ENCODE measurements at places on chromosomes 1 and 21.

GRCh38 chr21:35478161-35479064, 429.3 kb upstream of the RUNX1 start:
- no peak overlapping the region for H3K4me3 ChIP-seq
- H3K4me1 ChIP-seq = peaks cover 2% of the 10 kb centered on the region
- H3K27ac ChIP-seq = no peak overlapping the region
- H3K36me3 ChIP-seq = no peaks in the 10 kb centered on the region

DNA sequence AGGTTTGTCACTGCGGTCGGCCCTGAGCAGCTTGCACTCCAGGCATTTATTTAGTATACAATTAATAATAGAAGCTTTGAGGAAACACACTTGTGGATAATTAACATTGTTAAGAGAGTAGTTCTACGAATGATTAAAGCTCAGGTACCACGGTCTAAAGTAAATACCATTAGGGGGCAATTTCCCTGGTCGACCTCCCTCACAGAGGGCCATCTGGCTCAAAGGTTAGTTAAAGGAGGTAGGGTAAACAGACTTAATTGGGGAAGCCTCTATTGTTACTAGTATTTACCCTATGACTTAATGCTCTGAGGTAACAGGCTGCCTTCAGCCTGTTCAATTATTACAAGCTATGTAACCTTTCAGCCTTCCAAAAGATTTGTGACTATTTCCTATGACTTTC, 122.3 kb upstream of the SLC44A3 start:
- DNase-seq = no peak
- H3K27ac ChIP-seq = peak overlapping the region; percentile 60
- no peaks in the 10 kb centered on the region for H3K27me3 ChIP-seq
- no peak overlapping the region for H3K4me3 ChIP-seq

- no peak overlapping the region for H3K4me3 ChIP-seq
- peaks cover 21% of the 10 kb centered on the region for H3K36me3 ChIP-seq
- no peak for DNase-seq
- H3K27ac ChIP-seq = no peak overlapping the region
These were observed 5.8 kb downstream of the PAFAH2 start for GRCh38 chr1:25991937-25992688.

DNA sequence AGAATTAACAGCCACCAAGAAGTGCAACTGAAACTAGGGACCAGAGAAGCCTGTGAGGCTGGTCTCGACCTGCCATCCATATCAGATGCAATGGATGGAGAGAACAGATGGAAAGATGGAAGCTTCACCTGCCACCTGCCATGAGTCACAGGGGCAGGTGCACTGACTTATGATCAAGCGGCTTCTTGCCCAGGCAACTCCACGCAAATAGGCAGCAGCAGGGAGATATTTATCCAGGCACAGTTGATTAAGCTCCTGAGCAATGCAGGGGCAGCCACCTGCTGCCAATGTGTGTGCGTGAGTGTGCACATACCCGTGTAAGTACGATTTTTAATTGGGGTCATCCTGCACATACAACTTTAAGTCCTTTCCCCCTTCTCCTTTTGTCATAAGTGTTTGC, 174.2 kb downstream of the PTPRU start:
- H3K27me3 ChIP-seq = peaks cover 65% of the 10 kb centered on the region
- no peaks in the 10 kb centered on the region for H3K36me3 ChIP-seq
- DNase-seq = no peak
- H3K27ac ChIP-seq = no peak overlapping the region

GRCh38 chr1:92980732-92981647, 19.7 kb upstream of the DIPK1A start:
- H3K27ac ChIP-seq = no peak overlapping the region
- H3K27me3 ChIP-seq = no peaks in the 10 kb centered on the region
- H3K4me1 ChIP-seq = no peaks in the 10 kb centered on the region

DNA sequence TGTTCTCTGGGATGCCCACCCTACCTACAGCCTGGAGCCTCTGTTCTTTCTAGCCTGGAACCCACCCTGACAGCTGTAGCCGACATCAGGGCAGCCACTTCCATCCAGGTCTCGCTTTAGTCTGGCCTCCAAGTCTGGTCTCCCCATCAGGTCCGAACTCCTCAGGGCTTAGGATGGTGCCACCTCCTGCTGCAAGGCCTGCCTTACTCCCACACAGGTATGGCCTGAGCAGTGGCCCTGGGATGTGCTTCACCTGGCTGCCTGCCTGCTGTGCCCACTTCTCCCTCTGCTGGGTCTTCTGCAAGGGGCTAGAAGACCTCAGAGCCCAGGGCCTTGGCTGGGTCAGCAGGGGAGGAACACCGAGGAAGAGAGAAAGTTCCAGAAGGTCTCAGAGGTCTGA, 35.7 kb upstream of the MAGOH start:
- H3K4me3 ChIP-seq = no peak overlapping the region
- no peak overlapping the region for H3K27ac ChIP-seq
- DNase-seq = no peak
- no peaks in the 10 kb centered on the region for H3K27me3 ChIP-seq
- H3K36me3 ChIP-seq = peaks cover 14% of the 10 kb centered on the region

GRCh38 chr1:189567890-189568289, 909.8 kb downstream of the BRINP3 start:
- H3K4me3 ChIP-seq = no peak overlapping the region
- no peak for DNase-seq
- H3K36me3 ChIP-seq = no peaks in the 10 kb centered on the region
- no peak overlapping the region for H3K27ac ChIP-seq

GRCh38 chr1:168987923-168988322, 118.6 kb upstream of the ATP1B1 start:
- H3K4me1 ChIP-seq = no peaks in the 10 kb centered on the region
- no peak for DNase-seq
- H3K36me3 ChIP-seq = no peaks in the 10 kb centered on the region

GRCh38 chr1:32872192-32872460, 1.4 kb upstream of the FNDC5 start:
- peaks cover 19% of the 10 kb centered on the region for H3K4me1 ChIP-seq
- H3K27me3 ChIP-seq = peaks cover 35% of the 10 kb centered on the region
- no peak overlapping the region for H3K27ac ChIP-seq
- H3K4me3 ChIP-seq = no peak overlapping the region

DNA sequence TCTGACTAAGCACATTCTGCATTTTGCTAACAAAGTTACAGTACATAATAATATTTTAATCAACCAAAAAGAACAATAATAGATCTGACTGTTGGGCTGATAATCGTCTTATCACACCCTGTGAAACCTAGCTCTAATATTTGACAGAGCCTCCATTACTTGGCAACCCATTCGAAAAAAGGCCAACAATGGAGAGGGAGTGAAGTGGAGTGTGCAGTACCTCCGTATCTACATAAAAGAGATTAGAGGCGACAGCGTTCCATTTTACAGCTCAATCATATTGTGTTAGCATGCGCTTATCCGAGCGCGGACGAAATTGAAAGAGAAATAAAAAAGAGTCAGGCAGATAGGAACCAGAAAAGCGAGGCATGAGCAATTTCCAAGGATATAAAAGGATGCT, 137.3 kb upstream of the USH2A start:
- H3K4me3 ChIP-seq = no peak overlapping the region
- DNase-seq = no peak
- no peaks in the 10 kb centered on the region for H3K36me3 ChIP-seq
- no peak overlapping the region for H3K27ac ChIP-seq

GRCh38 chr1:101308935-101309333, 72.1 kb downstream of the S1PR1 start:
- no peak overlapping the region for H3K4me3 ChIP-seq
- peaks cover 5% of the 10 kb centered on the region for H3K4me1 ChIP-seq
- no peak for DNase-seq
- H3K36me3 ChIP-seq = no peaks in the 10 kb centered on the region
- H3K27me3 ChIP-seq = peaks cover 51% of the 10 kb centered on the region

DNA sequence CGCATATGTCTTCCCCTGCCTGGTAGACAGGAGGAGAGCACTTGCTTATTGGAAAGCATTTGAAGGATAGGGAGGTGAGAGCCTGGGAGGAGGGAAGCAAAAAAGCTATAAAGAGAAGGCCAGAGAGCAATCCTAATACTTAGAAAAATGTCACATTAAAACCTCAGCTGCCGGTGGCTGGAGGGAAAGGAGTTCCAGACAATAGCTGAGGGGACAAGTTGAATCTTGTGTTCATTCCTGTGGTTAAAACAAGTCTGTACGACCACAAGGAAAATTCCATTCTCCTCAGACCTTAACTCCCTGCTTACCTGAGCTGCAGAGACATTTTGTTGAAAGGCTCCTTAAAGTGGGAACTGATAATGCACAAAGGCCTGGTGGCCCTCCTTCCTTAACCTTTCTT, 218.8 kb upstream of the CAMK1G start:
- H3K36me3 ChIP-seq = no peaks in the 10 kb centered on the region
- H3K4me1 ChIP-seq = peaks cover 7% of the 10 kb centered on the region
- DNase-seq = no peak
- no peak overlapping the region for H3K4me3 ChIP-seq
- no peak overlapping the region for H3K27ac ChIP-seq

- no peaks in the 10 kb centered on the region for H3K36me3 ChIP-seq
- H3K4me1 ChIP-seq = no peaks in the 10 kb centered on the region
- no peak overlapping the region for H3K4me3 ChIP-seq
- H3K27me3 ChIP-seq = no peaks in the 10 kb centered on the region
These were observed 169.3 kb downstream of the PRDM2 start for GRCh38 chr1:13869172-13869797.

DNA sequence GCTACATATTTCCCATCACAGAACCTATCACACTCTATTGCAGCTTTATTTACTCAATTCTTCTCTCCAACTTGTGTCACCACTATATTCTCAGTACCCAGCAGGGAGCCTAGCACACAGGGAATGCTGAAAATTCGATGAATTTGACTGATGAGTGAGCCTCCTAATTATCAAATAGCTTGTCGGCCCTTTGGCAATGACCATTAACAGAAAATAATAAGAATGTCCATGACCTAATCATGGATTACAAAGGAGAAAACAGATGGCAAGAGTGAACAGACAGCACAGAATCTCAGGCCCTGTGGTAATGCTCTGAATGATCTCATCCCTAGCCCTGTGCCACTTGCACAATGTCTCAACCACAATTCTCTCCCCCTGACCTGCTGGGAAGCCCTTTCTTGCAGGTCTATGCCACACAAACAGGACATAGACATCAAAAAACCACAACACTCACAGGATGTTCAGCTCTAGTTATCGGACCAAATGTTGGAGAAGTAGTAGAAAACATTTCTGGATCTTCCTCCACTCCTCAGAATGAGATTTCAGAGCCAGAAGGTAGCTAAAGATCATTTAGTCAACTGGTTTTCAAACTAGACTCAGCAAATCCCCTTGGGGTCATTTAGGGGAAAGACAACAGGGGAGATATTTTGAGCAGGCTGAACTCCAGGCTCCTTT, 68.4 kb downstream of the LUZP1 start:
- H3K27me3 ChIP-seq = no peaks in the 10 kb centered on the region
- peak; percentile 99 for DNase-seq
- peak overlapping the region; percentile 6 for H3K4me3 ChIP-seq
- H3K27ac ChIP-seq = peak overlapping the region; percentile 89

DNA sequence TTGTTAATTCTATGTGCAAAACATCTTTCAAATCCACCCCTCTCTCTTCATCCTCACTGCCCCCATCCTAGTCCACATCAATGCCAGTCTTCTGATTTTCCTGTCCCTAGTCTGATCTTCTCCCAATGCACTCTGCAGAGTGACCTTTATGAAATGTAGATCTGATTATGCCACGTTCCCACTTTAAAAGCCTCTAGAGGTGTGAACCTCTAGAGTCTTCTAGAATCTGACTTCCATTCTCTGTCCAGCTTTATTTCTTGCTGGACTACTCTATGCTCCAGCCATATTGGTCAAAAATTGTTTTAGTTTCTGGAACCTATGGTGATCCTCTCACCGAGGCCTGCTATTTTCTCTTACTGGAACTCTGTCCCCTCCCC, 32.5 kb downstream of the ZNF648 start:
- no peaks in the 10 kb centered on the region for H3K36me3 ChIP-seq
- H3K27ac ChIP-seq = no peak overlapping the region
- no peak for DNase-seq
- no peaks in the 10 kb centered on the region for H3K4me1 ChIP-seq
- H3K4me3 ChIP-seq = peak overlapping the region; percentile 18
- no peaks in the 10 kb centered on the region for H3K27me3 ChIP-seq

DNA sequence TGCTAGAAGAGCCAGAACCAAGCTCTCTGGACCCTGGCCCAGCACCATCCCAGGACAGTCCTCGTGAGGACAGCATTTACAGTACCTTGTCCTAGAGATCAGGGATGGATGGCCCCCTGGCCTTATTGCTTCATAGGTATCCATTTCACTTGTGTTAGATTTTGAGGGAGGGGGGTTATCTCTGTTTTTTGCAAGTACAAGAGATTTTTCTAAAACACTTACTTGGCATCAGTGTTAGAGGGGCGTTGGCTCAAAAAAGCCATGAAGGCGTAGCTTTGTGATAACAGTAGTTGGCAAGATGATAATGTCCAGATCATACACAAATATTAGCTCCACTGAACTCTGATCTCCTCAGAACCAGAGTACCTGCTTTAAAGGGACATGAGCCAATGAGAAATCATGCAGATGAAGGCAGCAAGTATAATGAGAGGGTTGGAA, 5.8 kb upstream of the ATP1B1 start:
- peaks cover 27% of the 10 kb centered on the region for H3K27me3 ChIP-seq
- H3K27ac ChIP-seq = no peak overlapping the region
- no peak overlapping the region for H3K4me3 ChIP-seq
- no peaks in the 10 kb centered on the region for H3K36me3 ChIP-seq
- peaks cover 18% of the 10 kb centered on the region for H3K4me1 ChIP-seq

DNA sequence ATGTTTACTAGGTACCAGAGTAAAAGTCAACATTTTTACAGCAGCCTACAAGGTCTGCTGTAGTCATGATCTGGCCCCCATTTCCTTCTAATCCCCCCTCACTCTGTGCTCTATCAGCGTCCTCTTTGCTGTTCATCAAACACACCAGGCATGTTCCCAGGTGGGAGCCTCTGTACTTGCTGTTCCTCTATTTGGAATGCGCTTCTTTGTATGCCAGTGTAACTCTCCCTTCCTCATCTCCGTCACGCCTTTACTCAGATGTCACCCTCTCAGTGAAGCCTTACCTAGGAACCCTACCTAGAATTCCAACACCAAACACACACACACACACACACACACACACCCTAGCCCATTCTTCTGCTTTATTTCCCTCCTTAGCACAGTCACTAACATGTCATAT, 21.0 kb downstream of the TP53BP2 start:
- no peaks in the 10 kb centered on the region for H3K27me3 ChIP-seq
- H3K4me3 ChIP-seq = no peak overlapping the region
- no peak overlapping the region for H3K27ac ChIP-seq
- peaks cover 7% of the 10 kb centered on the region for H3K4me1 ChIP-seq

DNA sequence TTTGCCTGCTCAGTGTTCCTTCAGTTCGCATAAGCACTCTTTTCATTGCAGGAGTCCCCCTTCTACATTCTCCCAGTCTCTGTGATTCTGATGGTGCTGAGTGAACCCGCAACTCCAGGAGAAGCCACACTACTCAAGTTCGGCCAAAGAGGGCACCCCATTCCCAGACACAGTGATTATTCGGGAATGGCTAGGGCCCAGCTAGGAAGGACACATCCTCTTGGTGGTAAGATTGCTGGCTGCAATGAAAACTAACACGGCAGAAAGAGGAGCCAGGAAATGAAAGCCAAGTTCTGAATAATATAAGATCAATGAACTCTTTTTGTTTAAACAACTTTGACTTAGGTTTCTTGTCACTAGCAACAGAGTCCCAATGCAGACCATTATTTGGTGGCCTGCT, 14.9 kb downstream of the CREG1 start:
- DNase-seq = no peak
- H3K4me1 ChIP-seq = no peaks in the 10 kb centered on the region
- H3K27me3 ChIP-seq = peaks cover 8% of the 10 kb centered on the region
- peaks cover 8% of the 10 kb centered on the region for H3K36me3 ChIP-seq
- H3K27ac ChIP-seq = no peak overlapping the region

- no peaks in the 10 kb centered on the region for H3K36me3 ChIP-seq
- no peak overlapping the region for H3K27ac ChIP-seq
- H3K27me3 ChIP-seq = no peaks in the 10 kb centered on the region
- DNase-seq = no peak
These were observed 78.0 kb downstream of the ATP6V1G3 start for GRCh38 chr1:198462365-198463019.

All from mesenchymal stem cell (in vitro differentiated cells and primary cell).